SJSA1 (cell line): ENCODE measurements at places on chromosomes 12 and 14. TPM values are rescaled to one million over a fixed set of nuclear protein-coding genes. Genes with fewer than 3 reads are reported as not detected.
A peak's percentile ranks its signal among the peaks of the same experiment; 100 is the strongest.

PDE6H gene
- total RNA-seq, result not detected in 2 replicates

C12orf75 gene
- total RNA-seq, result 277 and 288 TPM in 2 replicates

USP44 gene
- total RNA-seq, result 0.44 and 1.6 TPM in 2 replicates

DNA sequence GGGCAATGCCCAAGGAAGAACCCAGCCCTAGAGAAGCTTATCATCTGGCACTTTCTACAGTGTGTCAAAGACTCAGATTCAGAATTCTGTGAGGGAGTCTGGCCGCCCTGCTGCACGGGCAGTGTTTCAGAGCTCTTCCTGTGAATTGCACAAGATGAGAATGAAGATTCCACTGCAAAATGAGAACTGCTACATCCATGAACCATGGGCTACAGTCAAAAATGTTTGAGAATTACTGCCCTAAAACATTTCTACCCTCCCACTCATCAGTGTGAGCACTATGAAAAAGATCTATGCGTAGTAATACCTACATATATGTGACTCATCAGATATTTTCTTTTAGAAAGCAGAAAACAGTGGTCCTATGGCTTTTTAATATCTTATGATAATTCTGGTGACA, 104.0 kb downstream of the STAB2 start:
- H3K36me3 ChIP-seq, result no peaks in the 10 kb centered on the region
- H3K4me3 ChIP-seq, result no peak overlapping the region
- no peak for DNase-seq
- H3K27me3 ChIP-seq, result no peaks in the 10 kb centered on the region

- H3K27me3 ChIP-seq, result no peaks in the 10 kb centered on the region
- no peak for DNase-seq
- peaks cover 55% of the 10 kb centered on the region for H3K4me1 ChIP-seq
- peak overlapping the region; percentile 92 for H3K27ac ChIP-seq
- H3K4me3 ChIP-seq, result peak overlapping the region; percentile 50
These were observed 1.8 kb downstream of the GLI1 start for GRCh38 chr12:57461276-57461916.

GRCh38 chr14:35213869-35214387, 78.3 kb upstream of the PSMA6 start:
- H3K27ac ChIP-seq, result no peak overlapping the region
- no peak for DNase-seq
- H3K4me3 ChIP-seq, result no peak overlapping the region
- no peaks in the 10 kb centered on the region for H3K36me3 ChIP-seq

- no peaks in the 10 kb centered on the region for H3K27me3 ChIP-seq
- peak; percentile 90 for DNase-seq
- H3K36me3 ChIP-seq, result peaks cover 7% of the 10 kb centered on the region
- peaks cover 44% of the 10 kb centered on the region for H3K4me1 ChIP-seq
- peak within 1 kb of the TSS; percentile 73 for H3K27ac ChIP-seq
- H3K4me3 ChIP-seq, result peak within 1 kb of the TSS; percentile 74
These were observed at the start of gene NID2 for GRCh38 chr14:52068615-52069306. Gene NID2, minus strand, starts transcription at chr14:52069059. Its CDS starts 65 bp downstream, at chr14:52068994.

GRCh38 chr12:67354322-67354721, 85.2 kb downstream of the CAND1 start:
- no peaks in the 10 kb centered on the region for H3K27me3 ChIP-seq
- H3K4me1 ChIP-seq, result peaks cover 28% of the 10 kb centered on the region
- no peak for DNase-seq
- H3K4me3 ChIP-seq, result no peak overlapping the region
- no peaks in the 10 kb centered on the region for H3K36me3 ChIP-seq

DNA sequence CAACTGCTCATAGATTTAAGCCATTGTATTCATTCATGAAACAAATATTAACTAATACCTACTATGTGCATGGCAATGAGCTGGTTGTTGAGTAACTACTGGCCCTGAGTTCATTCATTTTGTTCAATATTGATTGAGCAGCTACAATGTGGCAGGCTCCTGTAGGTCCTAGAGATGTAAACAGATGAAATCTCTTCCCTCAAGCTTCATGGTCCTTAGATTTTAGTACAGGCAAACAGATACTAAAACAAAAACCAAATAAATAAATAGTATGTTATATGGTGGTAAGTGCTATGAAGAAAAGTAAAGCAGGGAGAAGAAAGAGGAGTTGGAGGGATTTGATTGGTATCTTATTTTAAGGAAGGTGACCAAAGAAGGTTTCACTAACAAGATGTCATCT, 77.8 kb downstream of the RERG start:
- H3K4me3 ChIP-seq, result no peak overlapping the region
- H3K36me3 ChIP-seq, result no peaks in the 10 kb centered on the region
- no peaks in the 10 kb centered on the region for H3K4me1 ChIP-seq
- H3K27ac ChIP-seq, result no peak overlapping the region
- DNase-seq, result no peak
- no peaks in the 10 kb centered on the region for H3K27me3 ChIP-seq

- no peaks in the 10 kb centered on the region for H3K36me3 ChIP-seq
- no peaks in the 10 kb centered on the region for H3K27me3 ChIP-seq
- no peak overlapping the region for H3K27ac ChIP-seq
- no peaks in the 10 kb centered on the region for H3K4me1 ChIP-seq
These were observed 179.0 kb upstream of the IGF1 start for GRCh38 chr12:102659200-102659911.

DNA sequence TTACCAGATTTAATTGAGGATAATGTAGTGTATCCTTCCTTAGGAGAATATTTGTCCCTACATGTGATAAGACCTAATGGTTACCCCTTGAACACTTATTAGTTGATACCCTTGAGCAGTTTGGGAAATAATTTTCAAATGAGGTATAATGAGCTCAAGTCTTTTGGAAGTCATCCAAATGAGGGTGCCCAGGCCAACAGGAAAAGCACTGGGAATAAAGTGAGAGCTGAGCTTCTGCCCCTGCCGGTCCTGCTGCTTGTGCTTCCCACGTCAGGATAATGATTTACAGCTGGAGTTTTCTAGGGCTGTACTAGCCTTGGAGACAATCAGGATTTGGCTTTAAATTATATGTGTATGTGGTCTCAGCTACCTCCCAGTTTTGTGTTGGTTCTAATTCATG, 178.8 kb upstream of the FRMD6 start:
- DNase-seq, result no peak
- H3K4me1 ChIP-seq, result no peaks in the 10 kb centered on the region; the same call in 1 of the 2 replicates
- H3K36me3 ChIP-seq, result no peaks in the 10 kb centered on the region
- H3K4me3 ChIP-seq, result no peak overlapping the region
- H3K27me3 ChIP-seq, result no peaks in the 10 kb centered on the region
- no peak overlapping the region for H3K27ac ChIP-seq

GRCh38 chr14:35078082-35078481, 32.0 kb downstream of the FAM177A1 start:
- no peaks in the 10 kb centered on the region for H3K27me3 ChIP-seq
- H3K4me3 ChIP-seq, result no peak overlapping the region
- H3K4me1 ChIP-seq, result no peaks in the 10 kb centered on the region

GRCh38 chr12:76719171-76720041, 44.5 kb upstream of the ZDHHC17 start:
- H3K4me3 ChIP-seq, result no peak overlapping the region
- H3K36me3 ChIP-seq, result no peaks in the 10 kb centered on the region

DNA sequence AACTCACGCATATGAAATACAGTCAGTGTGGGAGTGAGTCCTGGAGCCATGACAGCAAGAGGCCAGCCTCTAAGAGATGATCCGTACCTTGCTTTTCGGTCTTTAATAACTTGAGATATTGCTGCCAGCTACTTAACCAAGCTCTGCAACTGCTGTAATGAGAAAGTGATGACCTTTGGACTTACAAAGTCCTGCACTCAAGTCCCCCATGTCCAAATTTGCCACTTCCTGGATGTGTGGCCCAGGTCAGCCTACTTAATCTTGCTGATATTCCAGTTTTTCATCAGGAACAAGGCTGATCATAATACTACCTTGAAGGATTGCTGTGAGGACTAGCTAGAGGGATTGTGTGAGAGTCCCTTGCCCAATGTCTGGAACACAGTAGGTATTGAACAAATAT, 33.8 kb upstream of the DUSP6 start:
- no peaks in the 10 kb centered on the region for H3K36me3 ChIP-seq
- H3K4me3 ChIP-seq, result no peak overlapping the region
- no peak for DNase-seq
- peaks cover 29% of the 10 kb centered on the region for H3K4me1 ChIP-seq
- no peaks in the 10 kb centered on the region for H3K27me3 ChIP-seq
